ENCODE measurements at places on chromosomes 6 and 20.

DNA sequence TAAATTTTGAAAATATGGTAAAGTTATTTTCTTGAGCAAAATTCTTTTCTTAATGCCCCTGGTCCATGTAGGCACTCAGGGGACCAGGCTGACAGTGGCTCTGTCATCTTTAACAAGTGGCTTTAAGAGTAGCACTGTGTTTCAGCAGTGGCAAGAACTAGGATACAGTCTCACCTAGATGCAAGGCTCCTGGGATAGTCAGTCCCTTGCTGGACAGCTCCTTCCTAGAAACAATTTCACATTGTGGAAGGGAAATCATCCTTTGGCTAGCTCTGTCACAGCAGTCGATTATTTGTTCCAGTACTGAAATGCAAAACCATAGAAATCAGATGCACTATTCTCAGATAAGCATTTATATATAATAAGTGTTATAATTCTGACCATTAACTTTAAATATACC lies 175.4 kb upstream of the KCNQ5 start:
- DNase-seq = no peak

DNA sequence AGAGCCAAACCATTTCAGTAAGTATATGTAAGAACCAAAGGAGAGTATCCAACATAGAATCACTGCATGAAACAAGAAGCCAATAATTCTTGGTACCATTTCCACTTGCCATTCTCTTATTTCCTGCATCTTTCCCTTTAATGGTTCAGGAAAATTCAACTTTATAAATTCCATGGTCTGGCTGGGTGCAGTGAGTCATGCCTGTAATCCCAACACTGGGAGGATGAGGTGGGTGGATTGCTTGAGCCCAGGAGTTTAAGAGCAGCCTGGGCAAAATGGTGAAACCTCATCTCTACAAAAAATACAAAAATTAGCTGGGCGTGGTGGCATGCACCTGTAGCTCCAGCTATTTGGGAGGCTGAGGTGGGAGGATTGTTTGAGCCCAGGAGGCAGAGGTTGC lies 21.2 kb downstream of the NHLRC1 start:
- no peak for DNase-seq

GRCh38 chr6:16523606-16524379 lies 237.5 kb downstream of the ATXN1 start:
- DNase-seq = no peak

GRCh38 chr6:32190054-32190851 lies at the start of gene PBX2:
PBX2 (minus strand) TSS chr6:32190202; CDS start chr6:32189915, 287 bp downstream.
- peak; percentile 92 for DNase-seq

DNA sequence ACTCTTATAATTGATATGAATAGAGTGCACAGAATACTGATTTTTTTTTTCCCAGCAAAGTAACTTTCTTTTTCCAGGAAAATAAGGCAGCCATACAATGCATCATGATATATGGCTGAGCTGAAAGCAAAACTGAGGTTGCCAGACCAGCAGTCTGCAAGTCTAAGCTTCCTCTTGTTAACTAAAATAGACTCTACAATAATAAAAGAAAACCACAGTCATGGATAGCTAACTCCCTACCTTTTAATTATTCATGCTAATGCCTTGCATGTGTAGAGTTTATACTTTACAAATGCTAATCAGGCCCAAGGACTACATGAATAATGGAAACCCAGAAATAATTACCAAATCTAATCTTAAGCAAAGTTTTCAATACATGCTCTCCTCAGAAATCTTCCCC lies 47.4 kb downstream of the MAP7 start:
- no peak for DNase-seq

DNA sequence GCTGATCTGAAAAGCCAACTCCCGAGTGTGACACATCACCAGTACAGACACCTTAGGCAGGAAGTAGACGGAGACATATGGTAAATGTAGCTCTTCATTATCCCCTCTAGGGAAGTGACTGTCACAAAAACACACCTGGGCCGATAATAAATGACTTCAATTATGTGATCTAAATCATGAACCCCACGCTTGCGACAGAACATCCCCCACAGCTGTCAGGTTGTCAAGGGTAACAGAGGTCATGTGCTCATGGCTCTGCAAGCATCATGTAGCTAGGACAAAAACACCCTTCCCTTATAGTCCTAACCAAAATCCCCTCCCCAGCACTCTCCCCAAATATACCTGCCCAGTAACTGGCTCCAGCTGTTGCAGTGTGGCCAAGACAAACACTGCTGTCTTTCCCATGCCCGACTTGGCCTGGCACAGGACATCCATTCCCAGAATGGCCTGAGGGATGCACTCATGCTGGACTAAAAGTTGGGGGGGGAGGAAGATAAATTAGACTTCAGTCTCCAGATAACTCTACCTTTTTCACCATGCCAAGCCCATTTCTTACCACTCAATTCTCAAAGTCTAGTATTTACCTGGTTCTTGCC lies 2.9 kb downstream of the DDX39B start:
- DNase-seq = no peak

- DNase-seq = no peak
These were observed 53.4 kb downstream of the NEDD9 start for GRCh38 chr6:11179088-11179418.

DNA sequence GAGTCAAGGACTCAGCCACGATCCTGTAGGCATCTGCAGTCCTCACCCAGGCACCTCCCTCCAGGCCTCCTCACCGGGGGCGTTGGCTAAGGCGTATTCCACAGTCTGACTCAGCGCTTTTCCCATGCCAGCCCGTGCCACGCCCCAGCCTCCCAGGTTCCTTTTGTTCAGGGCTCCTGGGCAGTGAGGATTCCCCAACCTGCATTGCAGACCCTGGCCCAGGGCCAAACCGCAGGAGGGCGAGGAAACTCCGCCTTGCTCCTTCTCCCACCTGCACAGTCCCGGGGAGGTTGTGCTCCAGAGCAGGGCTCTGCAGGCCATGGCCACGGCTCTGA lies 202.8 kb upstream of the CST7 start:
- peak; percentile 6 for DNase-seq

DNA sequence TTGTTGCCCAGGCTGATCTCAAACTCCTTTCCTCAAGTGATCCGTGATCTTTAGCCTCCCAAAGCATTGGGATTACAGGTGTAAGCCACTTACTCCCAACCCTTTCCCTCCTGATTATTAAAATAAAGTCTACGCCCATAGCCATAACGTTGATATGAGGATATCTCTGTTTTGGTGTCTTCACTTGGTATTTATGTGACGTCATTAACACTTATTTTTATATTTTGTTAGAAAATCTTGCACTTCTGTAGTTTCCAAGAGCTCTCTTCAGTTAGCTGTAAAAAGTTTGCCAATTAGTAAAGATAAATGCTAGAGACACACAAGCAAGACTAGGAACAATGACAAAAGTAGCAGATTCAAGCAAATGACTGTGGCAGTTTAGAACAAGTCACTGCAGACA lies 115.6 kb upstream of the HSF2 start:
- no peak for DNase-seq

- DNase-seq = no peak
These were observed 4.7 kb downstream of the ADGRF5 start for GRCh38 chr6:46917002-46917545.

- DNase-seq = no peak
These were observed 485.7 kb upstream of the JARID2 start for GRCh38 chr6:14759976-14760672.

DNA sequence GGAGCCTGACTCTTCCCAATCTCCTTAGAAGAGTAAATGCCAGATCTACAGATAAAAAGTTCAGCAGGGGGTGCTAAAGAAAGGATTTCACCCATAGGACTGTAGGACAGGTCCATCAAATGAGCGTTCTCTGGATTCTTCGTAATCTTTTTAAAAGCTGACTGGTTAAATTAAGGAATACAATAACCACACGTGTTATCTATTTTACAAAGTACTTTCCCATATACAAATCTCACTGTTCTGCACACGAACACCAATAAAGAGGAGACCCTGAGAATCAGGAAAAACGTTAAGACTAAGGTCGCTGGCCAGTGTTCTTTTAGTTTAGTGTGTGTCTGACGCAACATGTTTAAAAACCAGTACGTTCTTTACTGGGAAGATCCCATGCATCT lies 542 bp downstream of the TUBE1 start:
- DNase-seq = no peak

GRCh38 chr20:63612276-63612931 lies 14.5 kb downstream of the GMEB2 start:
- no peak for DNase-seq
